Fibroblast of lung (primary cell): ENCODE measurements at places on chromosomes 5 and 9. TPM values are rescaled to one million over a fixed set of nuclear protein-coding genes. Genes with fewer than 3 reads are reported as not detected.

The TSSK1B gene
- under 0.01 and 0.50 TPM in 2 replicates for total RNA-seq

The IFNK gene
- total RNA-seq = not detected in 2 replicates

The ORM2 gene
- total RNA-seq = not detected in 2 replicates

The C5orf58 gene
- not detected in 2 replicates for total RNA-seq

The TPPP gene
- total RNA-seq = 0.17 and 0.26 TPM in 2 replicates
